ENCODE measurements at places on chromosomes 12 and 14. TPM values are rescaled to one million over a fixed set of nuclear protein-coding genes. Genes with fewer than 3 reads are reported as not detected.

Gene OR6C2
- total RNA-seq: not detected

Gene NGB
- not detected for total RNA-seq

Gene EFS
- total RNA-seq: not detected

Gene HECTD1
- total RNA-seq: 57.9 TPM

Gene CIPC
- 8.6 TPM for total RNA-seq

Gene CEP170B
- total RNA-seq: 24.8 TPM

Gene TAS2R9
- total RNA-seq: not detected

Gene PTGER2
- total RNA-seq: 1.6 TPM

Gene RBM23
- 63.9 TPM for total RNA-seq

Gene DBX2
- total RNA-seq: not detected

Gene RHOJ
- not detected for total RNA-seq

Gene SRRM4
- total RNA-seq: not detected

Gene ST8SIA1
- 0.06 TPM for total RNA-seq

Gene MTRFR
- 16.0 TPM for total RNA-seq

Gene ESRRB
- 0.17 TPM for total RNA-seq

Gene AQP5
- total RNA-seq: not detected

Gene PROX2
- total RNA-seq: not detected

Gene SLC25A47
- total RNA-seq: not detected

Gene TSPAN9
- total RNA-seq: 24.5 TPM

Gene CLBA1
- total RNA-seq: 18.0 TPM

Gene PPP1R13B
- total RNA-seq: 5.3 TPM

Gene FERMT2
- 31.0 TPM for total RNA-seq

Gene TPH2
- total RNA-seq: not detected

Gene TMEM229B
- total RNA-seq: 0.17 TPM

Gene CLEC9A
- not detected for total RNA-seq

Gene TMEM120B
- 7.8 TPM for total RNA-seq

Gene AQP2
- total RNA-seq: not detected

Gene MANSC4
- total RNA-seq: not detected

Gene FICD
- 2.6 TPM for total RNA-seq

Gene TM9SF1
- total RNA-seq: 70.9 TPM

Gene TRHDE
- total RNA-seq: 0.23 TPM

Gene PPM1H
- 7.1 TPM for total RNA-seq

Gene KRT80
- total RNA-seq: 58.1 TPM

Gene TSPAN11
- total RNA-seq: 0.08 TPM

Gene ACSM4
- not detected for total RNA-seq

Measured in A549 treated with CORT108297 at 1 μM for 4 hours (cell line).